ENCODE measurements at places on chromosomes 1 and 21. TPM values are rescaled to one million over a fixed set of nuclear protein-coding genes. Genes with fewer than 3 reads are reported as not detected.

The NECTIN4 gene
- total RNA-seq = 2.4 TPM

The XCL1 gene
- not detected for total RNA-seq

The PMF1 gene
- 97.2 TPM for total RNA-seq

The OR6N2 gene
- not detected for total RNA-seq

The CRP gene
- not detected for total RNA-seq

The SEC16B gene
- not detected for total RNA-seq

The CCDC27 gene
- total RNA-seq = not detected

The A3GALT2 gene
- not detected for total RNA-seq

The RHD gene
- total RNA-seq = not detected

The MNDA gene
- not detected for total RNA-seq

The CRYAA gene
- total RNA-seq = not detected

The ZNF648 gene
- not detected for total RNA-seq

The OVAAL gene
- total RNA-seq = not detected

The ENTREP3 gene
- total RNA-seq = 7.3 TPM

The B3GALT5 gene
- total RNA-seq = not detected

The MX2 gene
- not detected for total RNA-seq

The YIPF1 gene
- total RNA-seq = 29.1 TPM

The TMEM51 gene
- total RNA-seq = 25.2 TPM

The ATAD3C gene
- total RNA-seq = 0.14 TPM

The DENND2D gene
- not detected for total RNA-seq

The LCE6A gene
- total RNA-seq = not detected

The DFFA gene
- 81.5 TPM for total RNA-seq

The MYOG gene
- total RNA-seq = not detected

The WNT3A gene
- not detected for total RNA-seq

The PEAR1 gene
- 7.1 TPM for total RNA-seq

The NPL gene
- total RNA-seq = not detected

The BRINP3 gene
- not detected for total RNA-seq

The VCAM1 gene
- not detected for total RNA-seq
